ENCODE measurements at places on chromosomes 11 and 22.

GRCh38 chr11:106278391-106278790 is 200.9 kb downstream of the AASDHPPT start:
- no peak for DNase-seq

GRCh38 chr11:76653012-76653673 is 17.4 kb downstream of the LRRC32 start:
- DNase-seq = no peak

GRCh38 chr11:120346233-120346632 is 10.0 kb downstream of the ARHGEF12 start:
- DNase-seq = no peak

- DNase-seq = no peak
Observed at GRCh38 chr11:122033193-122033592, 82.8 kb downstream of the BLID start.

DNA sequence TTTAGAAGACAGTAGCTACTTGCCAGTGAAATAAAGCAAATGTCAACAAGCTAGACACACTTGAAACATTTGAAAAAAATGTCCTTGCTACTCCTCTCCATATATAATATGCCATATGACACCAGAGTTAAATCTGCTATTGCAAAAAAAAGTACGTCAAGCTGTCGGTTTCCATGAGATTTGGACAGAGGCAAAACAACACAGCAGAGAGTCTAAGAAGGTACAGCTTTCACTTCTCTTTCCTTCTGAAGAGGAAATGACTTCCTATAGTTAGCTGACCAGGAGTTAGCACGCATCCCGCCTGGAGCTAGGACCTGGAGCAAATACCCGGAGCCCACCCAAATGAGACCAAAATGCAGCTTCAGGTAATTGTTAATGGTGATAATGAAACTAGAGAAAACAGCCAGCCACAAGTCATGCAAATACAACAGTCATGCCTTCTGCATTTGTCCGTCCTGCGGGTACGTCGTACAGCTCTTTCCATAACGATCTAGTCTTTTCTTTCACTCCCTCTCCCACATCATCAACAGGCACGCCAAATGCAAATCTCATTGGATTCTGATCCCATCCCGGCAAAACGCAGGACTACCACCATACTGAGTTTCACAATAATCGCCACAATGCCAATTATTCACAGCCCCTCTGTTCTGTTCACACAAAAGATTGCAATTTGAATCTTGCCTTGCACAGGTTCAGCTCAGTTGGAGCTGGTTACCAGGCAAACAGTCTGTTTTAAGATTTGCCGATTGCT is 395.0 kb upstream of the CCDC90B start:
- peak; percentile 69 for DNase-seq

DNA sequence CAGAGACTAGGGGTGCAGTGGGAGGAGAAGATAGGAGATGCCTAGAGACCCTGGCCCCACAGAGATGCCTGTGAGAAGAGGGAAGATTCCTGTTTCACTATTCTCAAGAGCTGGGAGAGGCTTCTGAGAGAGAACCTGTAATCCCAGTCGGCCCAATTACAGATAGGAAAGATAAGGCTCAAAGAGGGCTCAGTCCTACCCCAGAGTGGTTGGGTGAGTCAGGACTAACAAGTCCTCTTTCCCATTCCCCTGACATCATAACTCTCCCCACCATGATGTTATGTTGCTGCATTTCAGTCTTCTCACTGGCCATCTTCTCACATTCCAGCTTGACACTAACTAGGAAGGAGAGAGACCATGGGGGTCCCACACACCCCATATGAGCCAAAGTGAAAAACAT is 17.9 kb downstream of the ARHGEF12 start:
- DNase-seq = no peak

DNA sequence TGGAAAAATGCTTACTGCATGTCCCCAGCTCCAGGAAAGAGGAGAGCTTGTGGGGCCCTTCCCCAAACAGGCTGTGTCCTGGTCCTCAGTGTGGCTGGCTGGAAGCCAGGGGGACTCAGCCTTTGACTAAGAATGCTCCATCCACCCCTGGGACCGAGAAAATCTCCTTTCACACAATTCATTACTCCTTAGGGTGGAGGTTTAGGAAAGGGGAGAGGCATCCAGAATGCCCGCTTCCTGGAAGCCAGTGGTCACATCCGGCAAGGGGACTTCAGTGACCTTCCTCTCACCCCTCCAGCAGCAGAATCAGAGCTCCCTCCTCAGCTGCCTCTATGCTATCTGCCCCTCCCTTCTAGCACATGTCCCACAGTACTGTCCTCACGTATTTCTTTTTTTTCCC is 21.9 kb downstream of the ATG16L2 start:
- no peak for DNase-seq

GRCh38 chr11:2213384-2213842 is 41.8 kb upstream of the TH start:
- DNase-seq = peak; percentile 85

- DNase-seq = no peak
Observed at GRCh38 chr11:108709741-108710140, 44.9 kb downstream of the DDX10 start.

GRCh38 chr11:88357323-88358039 is 19.9 kb upstream of the CTSC start:
- DNase-seq = peak; percentile 64

GRCh38 chr11:86698639-86699038 is 26.2 kb upstream of the ME3 start:
- no peak for DNase-seq

GRCh38 chr11:17699147-17700114 is 19.9 kb upstream of the MYOD1 start:
- no peak for DNase-seq

- DNase-seq = no peak
Observed at GRCh38 chr22:39094717-39095389, 2.2 kb upstream of the APOBEC3H start.

GRCh38 chr22:20720692-20721408 is 53.1 kb upstream of the SERPIND1 start:
- DNase-seq = no peak

DNA sequence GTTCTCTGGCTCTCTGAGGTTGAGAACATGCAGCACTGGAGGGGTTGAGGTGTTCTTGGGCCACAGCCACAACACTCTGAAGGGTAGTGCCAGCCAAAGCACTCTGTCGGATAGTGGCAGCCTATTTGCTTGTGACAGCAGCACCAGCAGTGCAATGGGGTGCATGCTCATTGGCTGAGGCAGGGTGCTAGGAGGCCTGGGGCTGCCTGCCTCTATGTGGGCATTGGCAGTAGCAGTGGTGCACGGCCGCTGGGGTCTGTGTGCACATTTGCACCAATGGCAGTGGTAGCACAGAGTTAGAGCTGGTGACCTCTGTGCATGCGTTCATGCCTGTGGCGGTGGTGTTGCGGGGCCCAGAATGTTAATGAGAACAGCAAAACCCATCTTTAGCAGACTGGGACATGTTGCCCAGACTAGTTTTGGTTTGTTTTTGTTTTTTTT is 25.4 kb downstream of the PI4KA start:
- DNase-seq = no peak

- no peak for DNase-seq
Observed at GRCh38 chr11:95592471-95592870, 197.1 kb downstream of the FAM76B start.

DNA sequence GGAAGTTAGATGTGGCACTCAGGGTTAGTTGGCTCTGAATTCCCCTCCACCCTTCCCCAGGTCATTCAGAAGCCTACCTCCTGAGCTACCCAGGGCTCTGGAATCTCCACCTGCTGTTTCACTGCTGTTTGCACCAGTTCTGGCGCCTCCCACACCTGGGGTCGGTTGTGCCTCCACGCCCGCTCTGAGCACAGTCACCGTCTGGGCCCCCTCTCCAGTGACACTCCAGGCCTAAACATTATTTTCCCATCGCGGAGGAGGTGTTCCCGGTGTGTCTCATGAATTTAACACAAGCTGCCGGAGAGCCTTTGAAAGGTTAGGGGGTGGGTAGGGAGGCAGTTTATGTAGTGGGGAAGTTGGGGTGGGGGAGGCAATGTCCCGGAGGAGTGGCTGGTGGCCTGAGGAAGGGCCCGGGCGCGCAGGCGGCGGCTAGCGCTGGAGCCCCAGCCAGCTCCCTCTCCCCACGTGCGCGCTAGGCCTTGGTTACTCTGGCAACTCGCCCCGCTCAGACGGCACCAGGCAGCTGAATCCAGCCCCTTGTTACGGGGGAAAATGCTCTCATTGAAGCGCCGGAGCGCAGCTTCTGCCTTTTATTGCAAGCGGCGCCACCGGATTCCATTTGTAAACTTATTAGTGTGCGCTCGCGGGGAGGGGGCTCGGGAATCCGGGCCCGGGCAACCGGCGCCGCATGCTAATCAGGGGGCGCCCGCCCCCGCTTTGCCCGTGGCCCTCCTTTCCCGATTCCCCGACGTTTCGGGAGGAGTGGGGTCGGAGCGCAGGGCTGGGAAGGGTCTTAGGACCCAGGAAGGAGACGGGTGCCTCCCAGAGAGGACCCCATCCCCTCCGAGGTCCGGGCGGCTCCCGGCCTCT is 52.4 kb downstream of the GRIK4 start:
- peak; percentile 48 for DNase-seq

GRCh38 chr11:41245704-41246398 is 213.6 kb downstream of the LRRC4C start:
- no peak for DNase-seq

DNA sequence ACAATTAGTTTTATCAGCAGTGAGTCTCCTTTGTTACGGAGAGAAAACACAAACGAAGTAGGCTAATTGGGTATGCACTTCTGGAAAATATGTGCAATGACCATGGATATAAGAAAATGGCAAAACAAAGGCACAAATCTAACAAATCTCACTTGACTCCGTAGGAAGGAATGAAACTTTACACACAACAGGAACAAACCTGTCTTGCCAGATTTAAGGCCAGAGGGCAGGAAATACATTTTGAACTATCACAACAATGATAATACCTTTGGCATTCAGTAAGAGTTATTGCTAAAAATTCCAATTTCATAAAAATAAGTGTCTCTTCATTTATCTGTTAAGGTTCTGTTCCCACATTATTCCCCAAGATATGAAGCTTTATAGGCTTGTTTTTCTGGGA is 36.6 kb downstream of the SLC25A17 start:
- no peak for DNase-seq

DNA sequence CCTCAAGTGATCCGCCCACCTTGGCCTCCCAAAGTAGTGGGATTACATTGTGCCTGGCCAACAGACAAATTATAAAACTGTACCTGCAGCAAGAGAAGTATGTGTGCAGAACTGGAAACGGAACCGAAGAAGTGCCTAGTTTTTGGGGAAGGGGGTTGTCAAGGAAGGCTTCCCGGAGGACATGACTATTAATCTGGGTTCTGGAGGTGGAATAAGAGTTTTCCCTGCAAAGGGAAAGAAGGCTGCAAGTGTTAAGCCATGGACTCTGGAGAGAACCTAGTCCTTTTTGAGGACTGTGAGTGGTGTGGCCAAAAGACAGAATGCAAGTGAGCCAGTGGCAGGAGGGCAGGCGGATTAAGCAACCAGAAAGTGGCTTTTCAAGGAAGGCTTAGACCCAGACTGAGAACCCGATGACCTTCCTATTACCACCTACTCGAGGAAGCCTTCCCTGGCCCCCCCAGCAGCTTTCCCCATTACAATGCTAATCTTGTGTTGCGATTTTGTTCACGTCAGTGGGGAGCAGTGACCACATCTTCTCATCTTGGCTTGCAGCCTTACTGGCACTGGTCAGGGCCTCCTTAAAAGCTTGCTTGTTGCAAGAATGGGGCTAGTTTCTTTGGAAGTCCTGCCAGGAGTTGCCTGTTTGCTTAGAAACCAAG is 5.7 kb upstream of the SEPTIN3 start:
- DNase-seq = no peak

DNA sequence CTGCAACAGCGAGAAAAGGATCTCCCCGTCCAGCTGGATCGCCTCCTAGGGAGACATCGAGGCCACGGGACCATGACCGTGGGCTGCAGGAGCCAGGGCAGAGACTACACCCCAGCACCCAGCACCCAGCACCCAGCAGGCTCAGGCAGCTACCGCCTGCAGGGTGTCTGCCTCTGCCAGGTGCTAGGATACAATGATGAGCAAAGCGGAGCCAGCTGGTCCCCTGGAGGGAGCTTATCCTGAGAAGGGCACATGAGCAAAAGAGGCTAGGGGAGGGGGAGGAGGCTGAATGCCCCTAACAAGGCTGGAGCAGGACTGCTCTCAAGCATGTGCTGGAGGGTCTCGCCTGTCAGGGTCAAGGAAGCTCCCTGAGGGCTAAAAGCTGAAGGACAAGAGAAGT is 4.8 kb upstream of the CASTOR1 start:
- no peak for DNase-seq

GRCh38 chr11:134760957-134761356 is 348.9 kb upstream of the B3GAT1 start:
- DNase-seq = no peak

DNA sequence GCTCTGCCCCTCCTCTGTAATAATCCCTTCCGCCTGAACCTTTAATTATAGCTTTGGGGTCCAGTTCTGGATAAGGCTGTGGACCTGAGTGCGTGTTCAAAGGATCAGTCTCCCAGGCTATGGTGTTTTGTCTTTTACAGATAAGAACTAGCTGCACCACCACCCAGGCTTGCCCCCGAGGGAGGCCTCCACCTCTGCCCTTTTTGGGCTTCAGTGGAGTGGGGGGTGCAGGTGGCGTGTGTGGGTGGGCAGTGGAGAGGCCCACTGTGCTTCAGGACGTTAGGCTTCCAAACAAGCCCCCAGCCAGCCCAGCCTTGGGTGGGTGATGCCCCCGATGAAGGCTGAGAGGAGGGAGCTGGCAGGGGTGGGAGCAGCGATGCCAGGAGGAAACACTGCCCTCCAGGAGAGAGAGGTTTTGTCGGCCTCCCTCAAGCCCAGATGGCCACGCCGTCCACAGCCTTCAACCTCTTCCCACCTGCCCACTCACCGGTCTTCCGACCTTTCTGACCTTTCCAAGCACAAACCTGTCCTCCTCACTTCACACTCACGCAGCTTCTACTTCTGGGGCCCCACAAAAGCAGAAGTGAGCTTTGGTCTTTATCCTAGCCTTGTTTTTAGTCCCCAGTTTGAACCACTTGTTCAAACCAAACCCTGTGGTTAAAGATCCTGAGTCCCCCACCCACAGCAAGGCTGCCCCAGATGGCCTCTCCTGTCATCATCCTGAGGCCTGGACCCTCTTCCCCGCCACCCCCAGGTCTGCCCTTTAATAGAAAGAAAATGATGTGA is 20.4 kb downstream of the PSMD13 start:
- DNase-seq = no peak

DNA sequence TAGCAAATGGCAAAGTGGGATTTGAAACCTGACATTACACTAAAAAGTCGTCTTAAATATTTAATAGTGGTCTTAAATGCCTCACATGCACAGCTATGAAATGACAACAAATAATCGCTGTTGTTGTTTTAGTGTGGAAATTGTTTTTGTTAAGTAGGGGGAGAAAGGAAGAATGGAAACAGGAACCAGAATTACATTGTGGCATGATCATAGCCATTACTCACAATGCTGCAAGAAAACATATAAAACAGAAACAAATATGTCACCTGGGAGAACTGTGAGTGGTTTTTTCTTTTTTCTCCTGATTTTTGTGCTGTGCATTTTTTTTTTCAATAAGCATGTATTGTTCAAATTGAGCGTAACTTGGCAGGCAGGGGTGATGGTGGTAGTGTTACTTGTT is 22.9 kb downstream of the FAM76B start:
- no peak for DNase-seq

Data from NCI-H1417 (cell line).